ENCODE measurements at places on chromosomes 11 and 22.

- no peak for DNase-seq
Observed at GRCh38 chr11:26905368-26905767, 88.5 kb upstream of the FIBIN start.

GRCh38 chr11:69044111-69045013 lies 4.4 kb upstream of the TPCN2 start:
- DNase-seq = no peak

DNA sequence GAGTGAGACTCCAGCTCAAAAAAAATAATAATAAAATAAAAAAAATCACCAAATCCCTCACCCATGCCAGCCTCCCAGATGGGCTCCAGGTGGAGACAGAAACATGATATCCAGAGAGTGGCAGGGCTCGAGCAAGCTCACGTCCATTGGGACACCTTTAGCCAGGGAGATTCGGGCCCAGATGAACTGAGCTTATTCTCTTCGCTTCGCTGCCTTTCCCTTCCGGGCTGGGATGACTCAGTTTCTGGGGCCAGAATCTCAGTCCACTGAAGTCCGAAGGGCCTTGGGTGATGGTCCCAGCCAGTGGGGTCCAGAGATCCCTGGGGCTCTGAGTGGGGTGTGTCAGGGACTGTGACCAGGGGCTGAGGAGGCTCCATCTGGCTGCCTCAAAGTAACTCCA lies 23.0 kb upstream of the MYEOV start:
- no peak for DNase-seq

GRCh38 chr11:111531687-111532364 lies 8.7 kb upstream of the LAYN start:
- DNase-seq = no peak

GRCh38 chr22:26461188-26461810 lies 22.3 kb downstream of the HPS4 start:
- peak; percentile 24 for DNase-seq

DNA sequence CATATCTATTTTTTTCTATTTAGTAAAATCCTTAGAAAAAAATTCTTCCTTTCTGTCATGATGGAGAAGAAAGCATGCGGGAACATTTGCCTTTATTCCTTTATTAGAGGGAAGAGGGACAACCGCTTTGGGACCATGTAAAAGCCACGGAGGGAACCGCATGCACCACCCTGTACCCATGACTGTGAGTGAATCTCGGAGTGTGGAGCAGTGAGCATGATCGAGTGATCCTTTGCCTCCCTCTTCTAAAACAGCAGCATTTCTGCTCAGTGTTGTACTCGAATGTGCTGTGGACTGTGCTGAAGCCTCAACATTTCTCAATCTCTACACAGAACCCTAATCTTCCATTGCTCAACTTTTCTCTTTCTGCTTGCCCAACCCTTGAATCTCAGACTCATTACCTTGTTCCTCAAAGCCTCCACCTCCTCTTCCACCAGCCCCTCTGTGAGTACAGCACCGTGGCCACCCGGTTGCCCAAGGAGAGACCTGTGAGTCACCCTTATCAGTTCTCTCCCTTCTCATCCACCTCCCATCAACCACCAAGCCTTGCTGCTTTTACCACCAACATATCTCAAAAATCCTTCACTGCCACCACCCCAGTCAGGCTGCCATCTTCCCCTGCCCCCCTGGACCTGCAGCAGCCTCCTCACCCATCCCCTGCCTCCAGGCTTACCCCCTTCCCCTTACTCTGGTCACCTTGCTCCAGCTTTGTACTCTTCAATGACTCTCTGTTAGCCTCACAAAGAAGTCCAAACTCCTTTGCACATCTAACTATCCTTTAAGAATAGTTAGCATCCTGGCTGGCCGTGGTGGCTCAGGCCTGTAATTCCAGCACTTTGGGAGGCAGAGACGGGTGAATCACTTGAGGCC lies 103.1 kb downstream of the NAT10 start:
- no peak for DNase-seq

GRCh38 chr22:32177221-32177765 lies 18.2 kb upstream of the C22orf42 start:
- no peak for DNase-seq

GRCh38 chr22:47023871-47024270 lies 261.4 kb downstream of the TBC1D22A start:
- no peak for DNase-seq

- no peak for DNase-seq
Observed at GRCh38 chr11:5364214-5364613, 12.9 kb downstream of the OR51B6 start.

GRCh38 chr22:42805998-42806830 lies 50.9 kb downstream of the ARFGAP3 start:
- DNase-seq = no peak

DNA sequence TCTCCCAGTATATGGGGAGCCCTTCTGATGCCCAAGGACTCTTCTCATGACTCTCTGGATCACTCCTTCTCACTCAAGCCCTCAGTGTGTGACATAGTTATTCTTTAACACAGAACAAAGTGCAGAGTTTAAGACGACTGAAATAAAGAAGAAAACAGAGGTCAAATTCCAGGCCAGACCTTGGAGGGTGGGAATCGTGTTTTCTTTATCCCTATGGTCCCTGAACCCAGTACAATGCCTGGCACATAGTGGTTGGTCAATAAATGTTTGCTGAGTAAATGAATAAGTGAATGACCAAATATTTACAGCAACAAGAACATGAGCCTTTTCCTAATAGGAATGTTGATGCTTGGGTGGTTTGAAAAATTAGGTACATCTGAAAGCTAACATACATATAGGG lies 28.8 kb downstream of the VSTM5 start:
- DNase-seq = no peak

DNA sequence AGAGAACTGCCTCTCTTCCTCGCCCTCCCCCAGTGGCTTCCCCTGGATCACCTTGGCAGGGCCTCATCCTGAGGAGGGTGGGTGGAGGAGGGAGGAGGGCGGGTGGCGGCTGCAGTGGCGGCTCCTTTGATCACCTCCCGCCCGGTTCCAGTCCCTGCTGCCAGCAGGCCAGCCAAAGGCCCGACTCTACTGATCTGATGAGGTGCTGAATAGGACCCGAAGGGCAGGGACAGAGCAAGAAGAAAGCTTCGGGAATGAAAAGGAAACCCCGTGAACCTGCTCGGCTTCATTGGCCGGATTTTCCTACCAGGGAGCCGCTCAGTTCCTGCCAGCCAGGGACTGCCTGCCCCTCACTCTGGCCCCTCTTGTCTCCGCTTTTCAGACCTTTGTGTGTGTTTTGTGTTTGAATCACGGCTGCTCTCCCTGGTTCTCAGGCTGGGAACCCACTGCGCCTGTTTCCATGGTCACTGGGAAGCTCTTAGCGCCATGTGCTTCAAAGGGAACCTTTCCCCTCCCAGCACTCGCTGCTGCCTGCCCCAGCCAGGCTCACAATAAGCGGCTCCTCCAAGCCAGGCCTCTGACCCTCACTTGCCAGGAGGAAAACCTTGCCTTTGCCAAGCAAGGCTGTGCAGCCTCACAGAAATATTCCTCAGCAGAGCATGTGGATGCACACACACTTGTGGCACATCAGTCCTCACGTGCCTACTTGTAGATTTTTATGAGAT lies 56.8 kb downstream of the C22orf31 start:
- no peak for DNase-seq

GRCh38 chr11:72548463-72548862 lies 114.1 kb upstream of the CLPB start:
- no peak for DNase-seq

DNA sequence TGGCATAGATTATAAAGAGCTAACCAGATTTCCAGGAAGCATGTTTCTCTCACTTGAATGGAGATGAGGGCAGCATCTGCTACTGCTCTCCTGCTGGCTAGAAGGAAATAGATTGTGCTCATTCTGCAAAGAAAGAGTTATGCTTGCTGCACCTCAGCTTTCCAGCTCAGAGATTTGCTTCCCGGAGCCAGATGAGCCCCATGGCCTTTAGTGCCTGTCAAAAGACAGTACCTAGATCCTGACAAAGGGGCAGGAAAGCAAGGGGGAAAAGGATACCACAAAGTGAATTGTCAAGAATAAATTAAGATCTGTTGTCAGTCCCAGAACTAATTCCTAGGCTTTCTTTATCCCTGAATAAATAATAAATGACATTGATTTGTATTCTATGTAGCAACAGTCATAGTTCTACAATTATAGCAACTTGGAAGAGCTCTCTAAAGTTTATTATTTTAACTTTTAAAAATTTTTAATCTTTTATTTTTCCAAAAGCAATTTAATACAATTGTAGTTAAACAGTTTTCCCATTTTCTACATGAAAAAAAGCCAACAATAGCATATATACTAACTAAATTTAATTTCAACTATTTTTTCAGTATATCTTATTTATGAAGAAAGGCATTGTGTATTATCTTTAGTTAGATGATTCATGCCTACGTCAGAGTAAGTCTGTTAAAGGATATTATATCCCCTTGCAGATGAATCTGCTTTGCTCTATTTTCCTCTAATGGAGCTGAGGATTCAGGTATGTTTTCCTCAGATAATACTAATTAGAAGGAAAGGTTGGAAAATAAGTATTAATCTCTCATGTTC lies 306.1 kb upstream of the DDI1 start:
- no peak for DNase-seq

DNA sequence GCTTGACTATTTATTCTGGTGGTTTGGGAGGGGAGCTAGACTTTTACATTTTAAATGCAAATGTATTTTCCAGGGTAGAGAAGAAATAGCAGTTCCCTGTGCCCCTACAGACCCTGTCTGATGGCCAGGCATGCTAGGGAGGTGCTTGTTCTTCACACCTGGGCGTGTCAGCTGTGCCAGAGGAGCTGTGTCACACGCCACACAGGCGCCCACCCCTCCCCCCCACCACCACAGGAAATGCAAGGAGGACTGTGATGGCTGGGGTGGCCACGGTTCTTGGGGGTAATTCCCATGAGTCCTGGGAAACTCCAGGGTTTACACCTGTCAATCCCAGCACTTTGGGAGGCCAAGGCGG lies 82.2 kb downstream of the FLI1 start:
- no peak for DNase-seq

DNA sequence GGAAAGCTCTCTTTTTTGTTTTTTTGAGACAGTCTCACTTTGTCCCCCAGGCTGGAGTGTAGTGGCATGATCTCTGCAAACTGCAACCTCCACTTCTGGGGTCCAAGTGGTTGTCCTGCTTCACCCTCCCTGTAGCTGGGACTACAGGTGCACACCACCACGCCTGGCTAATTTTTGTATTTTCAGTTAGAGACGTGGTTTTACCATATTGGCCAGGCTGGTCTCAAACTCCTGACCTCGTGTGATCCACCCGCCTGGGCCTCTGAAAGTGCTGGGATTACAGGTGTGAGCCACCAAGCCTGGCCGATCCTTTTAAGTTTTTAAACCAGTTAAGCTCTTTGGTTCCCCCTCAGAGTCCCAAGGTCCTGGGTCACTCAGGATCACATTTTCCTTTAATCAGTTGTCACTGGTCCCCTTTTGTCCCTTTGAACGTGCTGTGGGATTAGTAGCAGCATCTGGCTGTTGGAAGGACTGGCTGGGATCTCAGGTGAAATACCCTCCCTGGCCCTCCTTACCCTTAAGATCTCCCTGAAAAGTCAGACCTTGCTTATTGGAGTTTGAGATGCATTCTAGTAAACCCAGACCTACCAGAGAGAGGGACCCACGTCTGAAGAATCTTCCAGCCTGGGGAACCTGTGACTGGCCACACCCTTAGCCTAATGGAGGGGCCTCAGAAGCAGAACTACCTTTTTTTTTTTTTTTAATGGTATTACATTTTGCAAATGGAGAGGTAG lies 8.1 kb downstream of the MALAT1 start:
- no peak for DNase-seq

GRCh38 chr11:35548925-35549561 lies 23.6 kb upstream of the PAMR1 start:
- DNase-seq = no peak

DNA sequence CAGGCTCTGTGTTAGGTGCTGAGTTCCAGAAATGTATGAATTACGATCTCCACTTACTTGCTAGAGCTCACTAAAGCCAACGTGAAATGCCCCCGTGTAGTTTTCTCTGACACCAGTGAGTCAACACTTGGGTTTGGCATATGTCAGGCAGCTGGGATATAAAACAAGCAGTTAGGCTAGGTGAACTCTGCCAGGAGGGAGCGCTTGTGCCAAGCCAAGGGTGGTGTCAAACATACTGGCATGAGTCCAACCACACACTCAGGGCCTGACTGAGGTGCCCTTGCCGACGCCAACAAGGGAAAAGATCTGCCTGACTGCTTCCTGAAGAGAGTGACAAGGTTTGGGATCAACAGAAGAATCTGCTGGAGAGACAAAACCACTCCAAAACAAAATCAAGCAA lies 167.8 kb upstream of the NARS2 start:
- no peak for DNase-seq

- DNase-seq = no peak
Observed at GRCh38 chr11:75341612-75342011, 9.8 kb downstream of the ARRB1 start.

DNA sequence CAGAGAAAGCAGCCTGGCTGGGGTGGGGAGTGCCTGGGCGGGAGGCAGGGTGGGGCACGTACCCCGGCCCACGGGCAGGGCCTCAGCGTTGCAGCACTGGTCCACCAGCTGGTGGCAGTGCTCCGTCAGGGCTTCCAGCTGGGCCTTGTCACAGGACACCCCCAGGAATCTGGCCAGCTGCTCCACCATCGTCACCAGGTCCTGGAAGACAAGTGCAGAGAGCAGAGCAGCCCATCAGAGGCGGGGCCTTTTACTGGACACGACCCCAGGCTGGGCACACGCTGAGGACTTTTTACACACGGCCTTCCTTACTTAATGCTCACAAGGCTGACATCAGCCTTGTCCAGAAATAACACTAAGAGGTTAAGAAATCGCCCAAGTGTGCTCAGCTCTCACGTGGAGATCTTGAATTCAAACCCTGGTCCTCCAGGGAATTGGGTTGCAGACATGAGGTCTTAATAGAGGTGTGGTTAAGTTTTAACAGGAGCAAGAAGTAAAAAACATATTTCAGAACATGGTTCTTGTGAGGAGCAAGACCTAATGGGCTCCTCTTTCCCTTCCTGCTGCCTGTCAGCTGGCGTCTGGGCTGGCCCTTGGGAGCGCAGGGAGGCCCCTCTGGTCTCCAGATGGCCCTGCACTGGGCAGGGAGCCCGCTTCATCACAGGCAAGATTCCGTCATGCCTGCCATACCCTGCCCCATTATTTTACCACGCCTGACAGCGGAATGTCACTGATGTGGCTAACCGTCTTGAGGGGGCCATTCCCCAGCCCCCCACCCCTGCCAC lies 17.1 kb upstream of the EFCAB6 start:
- no peak for DNase-seq

- DNase-seq = no peak
Observed at GRCh38 chr22:26336773-26337172, 92.3 kb upstream of the ASPHD2 start.

GRCh38 chr11:7892059-7892699 lies 38.9 kb downstream of the OR10A6 start:
- no peak for DNase-seq
